ENCODE measurements at places on chromosomes 6 and 20.
A peak's percentile ranks its signal among the peaks of the same experiment; 100 is the strongest.

- peak; percentile 62 for DNase-seq
These were observed 148.2 kb upstream of the GGTLC1 start for GRCh38 chr20:24136659-24137246.

- DNase-seq: no peak
These were observed 47.4 kb upstream of the OLIG3 start for GRCh38 chr6:137541534-137542063.

DNA sequence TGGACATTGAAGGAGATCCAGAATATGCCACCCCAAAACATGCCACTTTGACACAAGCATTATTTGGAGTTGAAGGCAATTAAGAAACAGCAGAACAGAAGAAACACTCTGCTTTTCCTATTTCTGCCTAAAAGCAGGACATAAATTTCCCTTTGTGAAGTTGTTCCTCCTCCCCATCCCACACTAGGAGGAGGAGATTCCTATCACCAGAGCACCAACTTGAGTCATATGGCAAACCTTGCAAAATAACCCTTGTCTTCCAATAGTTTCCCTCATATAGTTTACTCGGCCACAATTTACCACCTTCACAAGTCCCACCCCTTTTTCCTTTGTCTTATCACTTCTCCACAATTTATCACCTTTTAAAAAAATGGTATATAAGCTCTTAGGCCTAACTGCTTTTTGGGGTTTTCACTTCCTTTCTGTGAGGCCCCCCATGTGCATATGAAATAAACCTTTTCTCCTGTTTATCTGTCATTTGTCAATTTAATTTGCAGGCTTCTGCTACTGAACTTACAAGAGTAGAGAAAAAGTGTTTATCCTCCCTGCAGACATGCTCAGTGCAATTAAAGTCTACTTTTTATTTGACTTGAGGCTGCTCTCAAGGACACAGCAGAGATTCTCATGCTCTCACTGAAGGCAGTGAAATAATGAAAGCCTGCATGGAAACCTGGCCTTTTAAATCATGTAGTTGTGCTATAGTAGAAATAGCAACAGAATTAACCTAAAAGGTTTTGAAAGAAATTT is 2.8 kb upstream of the RAB23 start:
- DNase-seq: no peak

GRCh38 chr20:9112541-9113515 is 43.9 kb downstream of the PLCB4 start:
- DNase-seq: no peak

DNA sequence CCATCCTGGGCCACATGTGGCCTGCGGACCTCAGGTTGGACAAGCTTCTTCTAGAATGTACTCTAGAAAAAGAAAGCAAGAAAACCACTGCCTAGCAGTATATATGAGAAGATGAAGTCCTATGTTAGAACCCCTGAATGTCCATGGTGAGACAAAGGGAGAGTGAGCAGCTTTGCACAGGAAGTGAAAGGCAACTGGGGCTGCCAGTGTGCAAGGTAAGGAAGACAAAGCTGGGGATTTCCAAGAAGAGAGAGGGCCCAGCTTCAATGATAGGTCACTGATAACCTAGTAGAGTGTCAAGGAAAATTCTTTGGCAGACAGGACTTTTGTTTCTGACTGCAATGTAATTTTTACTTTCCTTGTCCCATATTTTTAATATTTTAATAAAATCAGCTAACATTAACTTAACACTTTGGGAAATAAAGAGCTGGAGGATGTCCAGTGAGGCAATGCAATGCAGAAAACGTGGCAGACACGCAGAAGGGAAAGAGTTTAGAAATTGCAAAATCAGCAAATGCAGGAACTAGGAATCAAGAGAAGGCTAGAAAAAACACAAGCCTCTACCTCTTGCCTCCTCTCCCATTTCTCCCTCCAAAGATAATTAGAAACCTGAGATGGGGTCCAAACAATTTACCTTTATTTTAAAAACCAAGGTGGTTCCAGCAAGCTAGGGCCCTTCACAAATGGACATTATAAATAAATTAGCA is 47.4 kb downstream of the CYP39A1 start:
- DNase-seq: no peak
